ENCODE measurements at places on chromosomes 11 and 22. TPM values are rescaled to one million over a fixed set of nuclear protein-coding genes. Genes with fewer than 3 reads are reported as not detected.
A peak's percentile ranks its signal among the peaks of the same experiment; 100 is the strongest.

The UBQLN3 gene
- under 0.01 TPM for total RNA-seq

The DMC1 gene
- 4.5 TPM for total RNA-seq

The SLC43A1 gene
- 2.0 TPM for total RNA-seq

The C11orf87 gene
- total RNA-seq, result 34.2 TPM

The VSIG10L2 gene
- not detected for total RNA-seq

The IFITM10 gene
- 0.41 TPM for total RNA-seq

The AGBL2 gene
- 0.41 TPM for total RNA-seq

GRCh38 chr22:47016631-47017030 is 254.2 kb downstream of the TBC1D22A start:
- DNase-seq, result no peak

GRCh38 chr11:111801135-111801534 is 34.9 kb upstream of the PPP2R1B start:
- no peak for DNase-seq

- DNase-seq, result no peak
Observed at GRCh38 chr11:66020618-66021357, 5.5 kb downstream of the CATSPER1 start.

DNA sequence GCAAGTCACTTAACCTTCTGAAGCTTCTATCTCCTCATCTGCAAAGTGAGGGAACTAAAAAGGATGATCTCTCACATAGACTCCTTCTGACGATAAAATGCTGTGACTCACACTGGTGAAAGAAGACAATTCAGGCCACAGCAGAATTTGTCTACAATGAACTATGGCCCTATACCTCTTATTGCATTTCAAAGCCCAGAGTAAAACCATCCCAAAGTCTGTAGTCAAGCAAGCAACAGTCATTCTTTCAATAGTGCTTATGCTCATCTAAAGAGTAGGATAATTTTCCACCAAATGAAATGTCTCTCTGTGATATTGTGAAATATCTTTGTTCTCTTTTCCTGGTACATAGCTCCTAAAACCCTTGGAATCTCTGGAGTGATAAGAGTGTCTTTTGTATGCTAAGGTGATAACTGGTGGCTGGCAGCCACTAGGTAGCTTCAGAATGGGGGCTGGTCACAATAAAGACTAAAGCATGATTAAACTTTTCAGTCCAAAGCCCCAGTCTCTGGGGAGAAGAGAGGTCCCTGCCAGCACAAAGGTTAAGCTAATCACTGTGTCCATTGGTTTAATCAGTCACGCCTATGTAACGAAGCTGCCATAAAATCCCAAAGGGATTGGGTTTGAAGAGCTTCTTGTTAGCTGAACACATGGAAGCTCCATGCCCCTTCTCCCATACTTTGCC is 30.8 kb downstream of the SYTL2 start:
- no peak for DNase-seq

DNA sequence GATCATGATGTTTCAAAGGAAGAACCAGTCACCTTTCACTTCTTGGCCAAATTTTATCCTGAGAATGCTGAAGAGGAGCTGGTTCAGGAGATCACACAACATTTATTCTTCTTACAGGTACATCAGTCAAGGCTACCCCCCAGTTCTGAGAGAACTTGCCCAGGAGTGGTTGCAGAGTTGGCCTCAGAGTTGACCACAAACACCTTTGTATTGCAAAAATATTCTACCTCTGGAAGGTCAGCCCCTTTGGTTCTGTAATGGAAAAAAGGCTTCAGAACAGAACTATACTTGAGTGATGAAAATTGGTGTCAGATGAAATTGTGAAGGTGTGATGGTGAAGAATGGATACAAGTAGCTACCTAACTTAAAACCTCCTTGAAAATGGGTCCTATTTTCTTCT is 35.7 kb downstream of the NF2 start:
- no peak for DNase-seq

DNA sequence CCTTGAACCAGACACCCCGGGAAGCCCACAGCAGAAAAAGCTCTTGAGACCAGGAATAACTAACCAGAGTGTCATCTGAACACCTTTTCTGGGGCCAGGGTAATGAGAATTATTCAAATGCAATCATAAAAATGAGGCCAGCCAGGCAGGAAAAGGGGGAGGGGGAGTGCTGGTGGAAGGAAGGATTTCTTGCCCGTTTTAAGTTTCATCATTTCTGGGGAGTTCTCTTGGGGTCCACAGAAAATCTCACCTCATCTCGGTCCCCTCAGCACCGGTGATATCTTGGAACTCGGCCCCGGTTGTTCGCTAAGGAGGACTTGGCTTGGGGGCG is 495 bp upstream of the PKNOX2 start:
- DNase-seq, result no peak

DNA sequence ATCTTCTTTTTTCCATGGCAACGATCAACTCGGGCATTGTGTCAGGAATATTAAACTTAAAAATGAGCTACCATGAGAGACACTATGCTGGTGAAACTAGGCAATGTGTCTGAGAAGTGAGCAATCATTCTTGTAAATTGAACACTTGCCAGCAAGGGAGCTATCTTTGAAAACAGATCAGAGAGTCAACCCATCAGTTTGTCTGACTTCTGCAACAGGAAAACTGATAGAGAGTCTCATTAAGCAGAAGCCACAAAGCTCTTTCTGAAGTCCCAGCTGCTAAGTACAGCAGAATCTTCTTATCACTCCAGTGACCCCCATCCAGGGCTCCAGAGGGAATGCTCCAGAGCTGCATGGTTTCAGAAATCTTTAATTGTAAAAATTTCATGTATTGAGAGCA is 114.7 kb downstream of the MSANTD4 start:
- no peak for DNase-seq

DNA sequence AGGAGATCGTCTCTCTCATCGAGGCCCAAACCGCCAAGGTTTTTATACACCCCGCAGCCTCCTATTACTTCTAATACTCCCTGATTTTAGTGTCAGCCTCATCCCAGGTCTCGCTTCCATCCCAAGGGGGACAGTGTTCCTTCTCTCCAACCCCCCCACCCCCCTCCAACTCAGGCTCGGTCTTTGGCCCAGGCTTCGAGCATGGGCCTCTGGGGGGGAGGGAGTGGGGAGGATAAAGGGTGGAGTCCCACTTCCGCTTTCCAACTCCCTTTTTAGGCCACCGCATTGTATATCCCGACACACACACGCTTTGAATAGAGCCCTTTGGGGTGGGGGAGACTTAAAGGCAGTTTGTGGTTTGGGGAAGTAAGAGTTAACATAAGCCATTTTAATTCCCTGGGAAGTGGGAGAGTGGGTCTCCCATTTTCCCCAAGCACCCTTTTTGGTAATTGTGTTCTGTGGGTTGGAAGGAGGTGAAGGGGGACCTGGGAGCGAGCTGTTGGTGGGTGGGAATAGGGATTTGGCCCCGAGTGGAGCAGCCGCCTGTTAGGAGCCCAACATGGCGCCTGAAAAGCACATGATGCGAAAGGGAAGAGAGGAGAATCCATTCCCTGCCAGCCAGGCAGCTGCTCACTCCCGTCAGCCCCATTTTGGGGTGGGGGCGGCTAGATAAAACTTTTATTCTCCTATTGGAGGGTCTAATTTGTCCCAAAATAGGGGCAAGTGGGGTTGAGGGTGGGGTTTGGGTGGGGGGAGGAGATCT is 844 bp downstream of the PCF11 start:
- DNase-seq, result no peak

DNA sequence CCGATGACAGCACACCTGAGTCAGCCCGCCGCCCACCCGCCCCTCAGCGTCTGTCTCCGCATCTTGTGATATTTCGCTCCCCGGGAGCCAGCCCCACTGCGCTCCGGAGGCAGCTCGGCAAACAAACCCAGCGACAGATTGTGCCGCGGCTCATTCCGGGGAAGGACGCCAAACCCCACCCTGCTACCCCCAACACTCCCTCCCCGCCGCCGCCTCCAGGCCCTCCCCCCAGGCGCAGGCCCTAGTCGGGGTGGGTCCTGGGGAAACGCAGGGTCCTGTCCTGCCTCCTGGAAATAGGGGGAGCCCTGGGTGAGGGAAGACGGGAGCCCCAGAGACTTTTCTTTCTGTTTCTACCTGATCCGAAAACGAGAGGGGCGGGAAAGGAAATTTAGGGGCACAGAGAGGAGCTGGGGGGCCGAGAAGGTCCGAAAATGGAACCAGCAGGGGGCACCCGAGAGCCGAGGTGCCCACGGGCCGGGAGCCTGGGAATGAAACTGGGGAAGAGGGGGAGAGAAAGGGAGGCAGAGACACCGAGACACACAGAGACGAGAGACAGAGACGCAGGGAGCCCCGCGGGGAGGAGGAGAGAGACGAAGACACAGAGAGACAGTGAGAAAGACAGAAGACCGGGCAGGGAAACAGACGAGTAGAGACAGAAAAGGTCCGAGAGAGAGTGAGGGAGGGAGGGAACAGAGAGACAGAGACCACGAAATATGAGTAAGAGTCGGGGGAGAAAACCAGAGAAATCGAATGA is 1.7 kb upstream of the RTN4RL2 start:
- DNase-seq, result peak; percentile 61

DNA sequence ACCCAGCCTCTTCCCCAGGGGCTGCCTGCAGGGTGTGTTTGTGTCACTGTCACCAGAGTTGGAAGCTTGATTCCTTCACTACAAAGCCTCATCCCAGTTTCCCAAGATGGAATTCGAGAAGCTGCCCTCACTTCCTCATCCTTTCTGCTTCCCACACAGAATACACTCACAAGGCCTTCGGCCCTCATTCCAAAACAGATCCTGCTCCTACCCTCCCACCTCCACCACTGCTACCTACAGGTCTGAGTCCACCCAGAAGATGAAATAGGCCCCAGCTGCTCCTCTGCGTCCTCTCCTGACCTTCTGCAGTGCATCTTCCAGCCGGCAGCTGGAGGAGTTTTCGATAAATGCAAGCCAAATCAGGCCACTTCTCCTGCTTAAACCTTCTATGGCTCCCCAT is 6.8 kb upstream of the WNT7B start:
- no peak for DNase-seq

GRCh38 chr22:32082331-32082730 is 39.3 kb downstream of the SLC5A1 start:
- no peak for DNase-seq

DNA sequence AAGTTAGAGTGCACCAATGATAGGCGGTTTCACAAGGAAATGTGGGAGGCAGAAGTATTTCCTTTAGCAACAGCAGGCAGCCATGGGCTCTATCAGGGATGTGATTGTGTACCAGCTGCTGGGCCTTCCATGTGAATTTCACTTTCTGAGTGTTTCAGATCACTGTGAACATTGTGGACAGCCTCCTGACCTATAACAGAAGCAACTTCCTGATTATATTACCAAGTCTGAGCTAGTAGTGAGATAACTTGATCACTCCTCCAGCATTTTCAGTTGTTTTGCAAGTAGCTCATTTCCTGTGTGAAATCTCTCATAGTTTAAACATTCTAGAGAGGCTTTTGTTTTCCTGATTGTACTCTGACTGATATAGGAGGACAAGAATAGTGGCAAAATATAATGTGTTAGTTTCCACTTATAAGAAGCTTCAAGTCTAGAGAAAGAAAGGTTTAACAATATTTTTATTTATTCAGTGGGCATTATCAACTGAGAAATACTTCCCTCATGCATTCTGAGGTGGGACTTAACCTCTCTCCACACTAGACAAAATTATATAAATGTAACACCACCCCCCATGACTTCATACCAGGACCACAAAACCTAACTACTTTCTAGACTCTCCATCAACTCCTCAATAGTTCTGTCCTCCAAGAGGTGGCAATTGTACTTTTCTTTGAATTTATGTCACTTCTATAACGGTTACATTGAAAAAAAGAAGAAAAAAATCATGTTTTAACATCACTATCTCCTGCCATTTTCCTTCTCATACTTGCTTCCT is 184.2 kb upstream of the LUZP2 start:
- DNase-seq, result no peak

DNA sequence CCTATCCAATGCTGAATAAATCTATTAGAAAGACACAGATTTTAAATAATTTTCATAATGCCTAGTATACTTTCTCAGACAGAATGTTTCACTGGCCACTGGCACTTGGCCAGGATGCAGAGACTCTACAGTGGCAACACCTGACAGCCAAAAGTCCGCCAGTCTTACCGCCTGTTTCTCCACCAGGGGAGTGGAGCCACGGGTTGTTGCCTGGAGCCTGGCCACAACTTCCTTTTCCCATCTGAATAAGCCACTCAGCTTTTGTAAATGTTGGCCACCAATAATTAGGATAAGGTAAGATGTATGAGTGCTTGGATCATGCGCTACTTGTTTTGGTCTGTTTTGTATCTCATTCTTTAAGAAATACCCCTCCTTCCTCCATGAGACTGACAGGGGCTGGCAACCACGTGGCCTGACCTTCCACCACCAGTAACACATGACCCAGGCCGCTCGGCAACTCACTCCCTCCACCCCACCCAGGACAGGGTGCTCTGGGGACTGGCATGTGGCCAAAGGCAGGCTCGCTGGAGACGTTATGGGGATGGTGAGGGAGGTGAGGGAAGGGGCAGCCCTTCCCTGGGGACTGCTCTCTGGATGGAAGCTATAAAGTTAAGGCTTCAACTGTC is 93.0 kb upstream of the BID start:
- no peak for DNase-seq

- no peak for DNase-seq
Observed at GRCh38 chr11:87908086-87908485, 267.2 kb downstream of the RAB38 start.

- no peak for DNase-seq
Observed at GRCh38 chr11:45684440-45684839, 19.0 kb upstream of the CHST1 start.
